ENCODE measurements at places on chromosomes 7 and 10.

DNA sequence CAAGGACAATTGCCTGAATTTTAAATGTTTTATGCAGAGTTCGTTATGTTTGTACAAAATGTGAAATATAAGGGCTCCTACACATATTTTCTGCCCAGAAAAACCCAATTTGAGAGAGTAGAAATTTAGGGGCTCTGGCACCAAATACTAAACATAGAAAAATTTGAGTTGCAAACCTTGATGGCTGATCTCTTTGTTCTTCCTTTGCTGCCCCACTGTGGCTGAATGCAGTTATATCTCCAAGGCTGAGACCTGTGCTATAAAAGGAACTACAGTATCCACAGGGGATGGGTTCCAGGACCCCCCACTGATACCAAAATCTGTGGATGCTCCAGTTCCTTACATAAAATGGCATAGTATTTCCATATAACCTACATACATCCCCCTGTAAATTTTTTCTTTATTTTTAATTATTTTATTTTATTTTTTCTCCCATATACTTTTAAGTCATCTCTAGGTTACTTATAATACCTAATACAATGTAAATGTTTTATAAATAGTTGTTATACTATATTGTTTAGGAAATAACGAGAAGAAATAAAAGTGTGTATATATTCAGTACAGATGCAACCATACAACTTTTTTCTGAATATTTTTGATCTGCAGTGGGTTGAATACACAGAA is 22.5 kb downstream of the CFAP43 start:
- peak; percentile 78 for DNase-seq

DNA sequence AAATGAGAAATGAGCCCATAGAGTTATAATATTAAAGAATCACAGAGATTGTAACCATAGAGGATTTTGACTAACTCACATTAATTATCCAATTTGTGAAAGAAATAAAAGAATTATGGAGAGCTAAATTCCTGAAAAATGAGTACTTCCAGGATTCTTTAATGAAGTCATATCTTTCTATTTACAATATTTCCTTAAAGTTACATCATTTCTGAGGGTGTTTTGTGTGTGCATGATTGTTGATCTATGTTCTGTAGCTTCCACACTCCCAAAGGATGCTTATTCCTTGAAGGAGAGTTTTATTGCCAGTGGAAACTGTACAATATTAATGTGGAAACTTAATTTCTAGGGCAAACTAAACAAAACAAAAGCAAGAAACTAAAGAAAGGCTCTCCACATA is 299.6 kb downstream of the MDFIC start:
- DNase-seq: no peak

GRCh38 chr7:20491284-20491683 is 124.2 kb upstream of the ABCB5 start:
- no peak for DNase-seq

DNA sequence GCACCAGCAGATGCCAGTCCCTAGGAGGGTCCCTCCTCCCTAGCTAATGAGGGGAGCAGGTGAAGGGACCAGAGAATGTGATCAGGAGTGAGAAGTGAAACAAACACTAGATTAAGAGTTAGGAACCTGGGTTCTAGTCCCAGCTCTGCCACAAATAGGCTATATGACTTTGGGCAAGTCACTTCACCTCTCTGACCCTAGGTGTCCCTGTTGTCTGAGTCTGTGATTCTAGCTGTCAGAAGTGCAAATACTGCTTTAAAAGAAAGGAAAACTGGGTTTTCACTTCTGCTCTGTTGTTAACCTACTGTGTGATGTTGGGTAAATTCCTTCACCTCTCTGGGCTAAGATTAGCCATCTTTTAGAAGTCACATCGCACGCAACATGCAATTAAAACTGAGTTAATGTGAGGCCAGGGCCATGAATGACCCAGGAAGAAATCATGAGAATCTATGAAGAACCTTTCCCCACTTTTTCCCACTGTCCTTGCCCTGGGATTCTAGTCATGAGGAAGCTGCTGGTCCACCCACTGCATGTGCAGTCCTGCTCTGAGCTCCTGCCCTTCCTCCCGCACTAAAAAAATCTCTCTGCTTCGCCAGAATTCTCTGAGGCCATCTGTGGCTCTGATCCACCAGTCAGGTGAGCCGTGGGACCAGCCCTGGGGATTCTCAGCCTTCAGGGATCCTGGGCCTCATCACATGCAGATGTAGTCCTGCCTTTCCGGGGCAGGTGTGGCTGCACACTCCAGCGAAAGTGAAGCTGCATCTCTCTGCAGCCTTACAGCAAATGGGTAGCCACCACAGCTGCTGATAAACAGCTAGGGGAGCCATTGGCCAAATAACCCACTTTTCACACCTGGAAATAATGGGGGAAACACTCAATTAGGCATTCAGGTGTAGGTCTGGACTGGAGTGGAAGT is 181.7 kb downstream of the PLXNA4 start:
- DNase-seq: no peak

DNA sequence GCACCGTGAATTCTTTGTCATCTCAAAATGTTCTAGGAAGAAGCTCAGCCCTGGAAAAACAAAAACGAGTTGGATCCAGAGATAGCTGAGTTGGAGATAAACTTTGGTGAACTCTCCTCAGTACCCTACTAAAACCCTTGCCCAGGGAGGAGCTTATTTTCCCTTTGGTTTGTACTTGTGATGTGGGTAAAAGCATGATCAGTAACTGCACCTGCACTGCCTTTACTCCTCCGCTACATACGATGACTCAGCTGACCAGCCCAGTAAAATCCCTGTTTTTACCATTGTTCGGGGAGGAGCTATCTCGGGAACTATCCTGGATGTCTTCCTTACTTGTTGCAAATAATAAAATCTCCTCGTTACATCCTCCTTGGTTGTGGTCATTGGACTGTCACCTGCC is 359.3 kb downstream of the SH2D4B start:
- no peak for DNase-seq

DNA sequence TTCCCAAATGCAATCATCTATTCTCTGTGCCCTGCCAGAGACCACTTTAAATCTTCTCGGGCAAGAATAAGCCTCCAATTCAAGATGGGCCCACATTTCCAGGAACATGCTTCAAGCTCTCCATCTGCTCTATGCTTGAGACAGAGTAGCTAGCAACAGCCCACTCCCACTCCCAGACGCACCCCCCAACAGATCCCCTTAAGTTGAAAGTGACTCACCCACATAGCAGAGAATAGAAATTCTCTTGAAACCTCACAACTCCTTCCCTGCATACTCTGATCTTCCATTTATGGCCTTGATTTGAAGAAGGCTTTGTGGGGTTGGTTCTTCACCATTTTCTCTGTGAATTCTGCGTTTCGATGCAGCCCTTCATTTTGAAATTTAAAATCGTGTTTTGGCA is 604.0 kb downstream of the INHBA start:
- DNase-seq: no peak

- no peak for DNase-seq
Observed at GRCh38 chr10:132418527-132419416, 21.8 kb downstream of the PWWP2B start.

DNA sequence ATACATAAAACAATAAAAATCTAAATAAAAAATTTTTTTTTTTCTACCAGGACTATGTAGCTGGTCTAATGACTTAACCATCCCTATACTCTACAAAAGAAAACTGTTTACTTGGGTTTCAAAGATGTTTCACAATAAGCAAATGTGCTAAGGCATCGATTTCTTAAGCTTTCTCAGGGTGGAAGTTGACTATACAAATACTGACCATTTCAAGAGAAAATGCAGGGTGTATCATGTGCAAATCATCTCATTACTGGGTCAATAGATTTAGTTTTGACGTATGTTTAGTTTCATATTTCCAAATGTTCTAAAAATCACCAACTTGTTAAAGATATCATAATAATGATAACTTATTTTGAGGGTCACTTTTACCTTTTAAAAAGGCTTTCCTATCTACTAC is 7.5 kb downstream of the NRP1 start:
- DNase-seq: no peak

GRCh38 chr10:61343796-61344195 is 109.4 kb downstream of the TMEM26 start:
- DNase-seq: no peak
